A549 treated with CORT108297 at 1 μM for 4 hours (cell line): ENCODE measurements at places on chromosomes 6 and 20. TPM values are rescaled to one million over a fixed set of nuclear protein-coding genes. Genes with fewer than 3 reads are reported as not detected.

Gene PRDM13
- total RNA-seq, result 0.54 to 1.2 TPM (median 1.1 TPM) in 5 replicates

Gene NHSL1
- 2.6 to 4.3 TPM (median 3.2 TPM) in 5 replicates for total RNA-seq

Gene PTCRA
- total RNA-seq, result not detected in 5 replicates

Gene SCGN
- 0.14 to 0.34 TPM (median 0.21 TPM) in 5 replicates for total RNA-seq

Gene FOXF2
- 19.0 to 26.9 TPM (median 26.0 TPM) in 5 replicates for total RNA-seq

Gene C6orf163
- 0.06 to 0.29 TPM (median 0.15 TPM) in 5 replicates for total RNA-seq

Gene DCBLD1
- 27.0 to 37.2 TPM (median 32.6 TPM) in 5 replicates for total RNA-seq

Gene KCNK16
- not detected in 5 replicates for total RNA-seq

Gene KCNG1
- total RNA-seq, result 15.0 to 32.1 TPM (median 19.5 TPM) in 5 replicates

Gene HTR1E
- not detected in 5 replicates for total RNA-seq

Gene CLIC5
- total RNA-seq, result not detected in 5 replicates

Gene TBXT
- total RNA-seq, result not detected in 5 replicates

Gene NHLRC1
- 1.4 to 2.3 TPM (median 1.9 TPM) in 5 replicates for total RNA-seq

Gene NEDD9
- total RNA-seq, result 30.3 to 45.7 TPM (median 40.6 TPM) in 5 replicates

Gene TRIM15
- 0.08 to 0.09 TPM in 2 of 5 replicates, not detected in the others for total RNA-seq

Gene DNMT3B
- total RNA-seq, result 3.8 to 5.6 TPM (median 4.6 TPM) in 5 replicates

Gene SNAP25
- total RNA-seq, result 14.2 to 19.0 TPM (median 18.4 TPM) in 5 replicates

Gene PAX1
- total RNA-seq, result 0.03 to 0.10 TPM (median 0.05 TPM) in 3 of 5 replicates, not detected in the others

Gene SLC52A3
- total RNA-seq, result 0.36 to 0.72 TPM (median 0.58 TPM) in 5 replicates

Gene PLCB4
- total RNA-seq, result 12.5 to 18.1 TPM (median 14.7 TPM) in 5 replicates

Gene UBE2C
- total RNA-seq, result 232 to 256 TPM (median 248 TPM) in 5 replicates

Gene POM121L2
- total RNA-seq, result 0.02 to 0.04 TPM in 2 of 5 replicates, not detected in the others

Gene PKIB
- 0.50 to 1.2 TPM (median 0.78 TPM) in 5 replicates for total RNA-seq

Gene LMBRD1
- 10.1 to 13.4 TPM (median 11.0 TPM) in 5 replicates for total RNA-seq

Gene LY6G6D
- total RNA-seq, result not detected in 5 replicates

Gene KCTD20
- total RNA-seq, result 16.7 to 21.2 TPM (median 19.0 TPM) in 5 replicates

Gene NRN1
- total RNA-seq, result 0.74 to 0.94 TPM (median 0.76 TPM) in 5 replicates

Gene HAO1
- total RNA-seq, result not detected in 5 replicates

Gene RGS17
- 6.1 to 7.2 TPM (median 7.1 TPM) in 5 replicates for total RNA-seq

Gene PACRG
- 0.12 TPM in 1 of 5 replicates, not detected in the others for total RNA-seq

Gene LST1
- total RNA-seq, result 0.46 to 0.73 TPM in 2 of 5 replicates, not detected in the others

Gene ADGRB3
- not detected in 5 replicates for total RNA-seq

Gene PLN
- total RNA-seq, result not detected in 5 replicates
